ENCODE measurements at places on chromosomes 3 and 15. TPM values are rescaled to one million over a fixed set of nuclear protein-coding genes. Genes with fewer than 3 reads are reported as not detected.

The LRRC31 gene
- total RNA-seq: not detected

The TRH gene
- not detected for total RNA-seq

The AGBL1 gene
- total RNA-seq: not detected

The LARP6 gene
- total RNA-seq: 65.8 TPM

The UBAP1L gene
- total RNA-seq: 0.75 TPM

The KY gene
- total RNA-seq: 0.25 TPM

The GRAMD2A gene
- total RNA-seq: 0.05 TPM

The PLA2G4D gene
- not detected for total RNA-seq

The CPLX3 gene
- not detected for total RNA-seq

The EXD1 gene
- not detected for total RNA-seq

The CASR gene
- not detected for total RNA-seq

The DPPA2 gene
- total RNA-seq: not detected

The SLC22A14 gene
- not detected for total RNA-seq

The SYNPR gene
- total RNA-seq: not detected

The ZMYND10 gene
- total RNA-seq: 0.06 TPM

The PXYLP1 gene
- total RNA-seq: 7.2 TPM

The DAPK2 gene
- total RNA-seq: 6.9 TPM

The NOX5 gene
- total RNA-seq: 0.10 TPM

The EFHB gene
- 4.4 TPM for total RNA-seq

The DUOX1 gene
- total RNA-seq: not detected

The GPR176 gene
- total RNA-seq: 40.3 TPM

All from cardiac ventricle fibroblast (primary cell).